ENCODE measurements at places on chromosomes 1 and 21. TPM values are rescaled to one million over a fixed set of nuclear protein-coding genes. Genes with fewer than 3 reads are reported as not detected.

CLCNKA gene
- total RNA-seq, result 0.24 TPM

LAX1 gene
- 12.0 TPM for total RNA-seq

ASPM gene
- total RNA-seq, result 0.46 TPM

IL19 gene
- not detected for total RNA-seq

GSTM1 gene
- 22.4 TPM for total RNA-seq

HAO2 gene
- not detected for total RNA-seq

DNA sequence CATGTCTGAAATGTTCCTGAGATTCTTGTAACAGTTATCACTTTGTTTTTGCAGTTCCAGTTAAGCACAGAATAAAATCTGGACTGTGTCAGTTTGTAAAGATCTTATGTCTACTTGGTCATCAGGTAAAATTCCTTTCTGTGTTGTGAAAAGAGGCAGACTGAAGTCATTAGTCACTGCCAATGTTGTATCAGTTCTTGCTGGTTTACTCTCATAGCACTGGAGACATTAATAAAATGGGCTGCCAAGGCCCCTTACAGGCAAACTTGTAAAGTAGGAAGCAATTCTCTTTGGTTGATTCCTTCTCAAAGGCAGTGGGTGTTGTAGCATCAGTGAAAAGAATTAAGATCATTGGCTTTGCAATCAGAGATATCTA lies 61.4 kb upstream of the ST6GALNAC3 start:
- DNase-seq, result no peak

DNA sequence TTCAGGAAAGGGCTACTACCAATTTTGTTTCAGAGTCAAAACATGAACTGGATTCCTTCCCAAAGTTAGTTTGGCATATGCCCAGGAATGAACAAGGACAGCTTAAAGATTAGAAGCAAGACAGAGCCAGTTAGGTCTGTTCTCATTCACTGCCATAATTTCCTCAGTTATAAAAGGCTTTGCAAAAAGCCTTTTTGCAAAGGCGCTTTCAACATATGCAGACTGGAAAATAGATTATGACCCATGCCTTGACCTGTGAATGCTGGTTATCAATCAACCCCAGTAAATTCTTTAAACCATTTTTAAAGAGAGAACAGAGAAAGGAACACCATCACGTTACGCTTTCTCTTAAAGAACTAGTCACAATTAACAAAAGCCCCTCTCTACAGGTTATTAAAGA lies 1.7 kb upstream of the FRRS1 start:
- DNase-seq, result no peak

GRCh38 chr1:35452106-35452774 lies 105.0 kb downstream of the KIAA0319L start:
- no peak for DNase-seq

DNA sequence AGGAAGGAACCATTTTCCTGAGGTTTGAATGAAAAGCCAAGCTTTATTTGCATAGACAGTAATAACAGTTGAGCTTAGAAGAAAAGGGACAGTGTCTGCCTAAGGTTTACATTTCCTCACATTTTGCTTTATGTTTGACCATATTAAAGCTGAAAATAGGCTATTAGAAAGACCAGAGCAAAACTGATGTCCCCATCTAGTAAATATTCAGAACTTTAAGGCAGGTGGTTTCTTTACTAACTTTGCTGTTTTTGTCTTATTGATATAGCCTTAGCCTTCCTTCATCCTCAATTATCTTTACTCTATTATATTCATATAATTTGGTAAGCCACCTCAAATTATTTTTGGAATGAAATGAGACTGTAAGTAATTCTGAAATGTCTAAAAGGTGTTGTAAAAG lies 53.6 kb upstream of the LAPTM5 start:
- no peak for DNase-seq

DNA sequence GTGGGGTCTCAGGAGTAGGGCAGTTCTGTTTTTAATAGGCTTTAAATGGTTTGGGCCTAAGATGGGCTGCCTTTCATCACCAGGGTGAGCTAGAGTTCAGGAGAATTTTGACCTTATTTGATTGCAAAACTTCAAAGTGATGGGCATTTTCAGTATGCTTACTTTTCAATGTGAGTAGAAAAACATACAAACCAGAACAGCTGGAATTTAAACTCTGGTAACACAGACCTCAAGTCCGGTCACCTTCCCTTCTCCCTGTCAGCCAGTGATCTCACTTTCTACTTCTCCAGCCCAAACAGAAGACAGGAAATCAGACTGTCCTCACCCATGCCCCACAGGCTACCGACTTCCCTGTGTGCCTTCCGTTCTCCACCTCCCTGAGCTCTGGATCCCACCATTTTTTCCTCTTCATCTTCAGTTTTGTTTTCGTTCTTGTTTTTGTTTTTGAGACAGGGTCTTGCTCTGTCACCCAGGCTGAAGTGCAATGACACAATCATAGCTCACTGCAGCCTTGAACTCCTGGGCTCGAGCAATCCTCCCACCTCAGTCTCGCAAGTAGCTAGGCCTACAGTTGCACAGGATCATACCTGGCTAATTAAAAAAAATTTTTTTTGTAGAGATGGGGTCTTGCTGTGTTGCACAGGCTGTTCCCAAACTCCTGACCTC lies 374.0 kb downstream of the CAMTA1 start:
- no peak for DNase-seq

DNA sequence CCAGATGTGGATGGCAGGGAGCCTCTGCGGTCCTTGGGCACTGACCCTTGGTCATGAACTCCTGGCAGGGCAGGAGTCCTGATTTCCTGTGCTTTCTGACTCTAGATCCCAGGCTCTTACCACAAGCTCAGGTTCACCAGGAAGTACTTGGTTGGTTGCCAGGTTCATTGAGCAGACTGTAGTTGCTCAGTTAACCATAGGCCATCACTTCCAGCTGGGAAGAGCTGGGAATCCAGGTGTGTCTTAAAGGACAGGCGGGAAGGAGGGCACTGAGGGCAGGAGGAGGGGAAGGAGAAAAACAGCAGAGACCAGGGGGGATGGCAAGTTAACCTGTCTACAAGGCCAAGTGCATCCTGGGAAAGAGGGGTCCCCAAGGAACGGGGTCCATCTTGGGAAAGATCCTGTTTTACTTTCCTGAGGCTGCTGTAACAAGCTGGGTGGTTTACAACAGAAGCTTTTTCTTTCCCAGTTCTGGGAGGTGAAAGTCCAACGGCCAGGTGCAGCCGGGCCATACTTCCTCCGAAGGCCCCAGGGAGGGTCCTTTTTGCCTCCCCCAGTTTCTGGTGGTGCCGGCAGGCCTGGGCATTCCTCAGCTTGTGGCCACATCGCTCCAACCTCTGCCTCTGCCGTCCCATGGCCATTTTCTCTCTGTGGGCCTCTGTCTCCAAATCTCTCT lies 11.6 kb downstream of the KCNAB2 start:
- DNase-seq, result no peak

GRCh38 chr21:30718239-30718909 lies at the start of gene KRTAP21-3:
KRTAP21-3 (minus strand) TSS chr21:30718777; CDS start chr21:30718759, 18 bp downstream.
- no peak for DNase-seq
